Stromal cell of bone marrow (primary cell): ENCODE measurements at places on chromosomes 2 and 18.

DNA sequence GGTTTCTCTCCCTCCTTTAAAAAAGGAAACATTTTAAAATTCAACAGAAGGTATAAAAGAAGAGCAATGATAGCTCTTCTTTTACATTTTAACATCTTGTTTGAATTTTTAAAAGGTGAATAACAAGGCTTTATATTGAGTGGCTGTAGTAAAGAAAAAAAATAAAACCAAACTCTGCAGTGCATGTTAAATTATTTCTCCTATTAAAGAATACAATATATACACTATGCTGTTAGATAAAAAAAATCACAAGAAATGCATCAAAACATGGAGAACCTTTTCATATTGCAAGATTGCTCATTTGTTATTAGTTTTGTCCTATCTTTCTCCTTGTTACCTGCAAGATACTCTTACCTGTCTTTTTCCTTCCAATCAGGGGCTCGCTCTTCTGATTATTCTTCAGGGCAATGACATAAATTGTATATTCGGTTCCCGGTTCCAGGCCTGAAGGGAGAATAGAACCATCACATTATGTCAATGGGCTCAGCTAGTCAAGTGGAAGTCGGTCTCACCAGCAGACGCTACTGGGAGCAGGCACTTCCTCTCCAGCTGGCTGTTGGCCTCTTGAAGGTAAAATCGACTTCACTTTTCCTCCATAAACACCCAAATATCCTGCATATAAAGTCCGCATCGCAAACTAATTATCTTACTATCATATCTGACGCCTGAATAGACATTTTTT, 61.2 kb downstream of the ATIC start:
- no peak for DNase-seq

DNA sequence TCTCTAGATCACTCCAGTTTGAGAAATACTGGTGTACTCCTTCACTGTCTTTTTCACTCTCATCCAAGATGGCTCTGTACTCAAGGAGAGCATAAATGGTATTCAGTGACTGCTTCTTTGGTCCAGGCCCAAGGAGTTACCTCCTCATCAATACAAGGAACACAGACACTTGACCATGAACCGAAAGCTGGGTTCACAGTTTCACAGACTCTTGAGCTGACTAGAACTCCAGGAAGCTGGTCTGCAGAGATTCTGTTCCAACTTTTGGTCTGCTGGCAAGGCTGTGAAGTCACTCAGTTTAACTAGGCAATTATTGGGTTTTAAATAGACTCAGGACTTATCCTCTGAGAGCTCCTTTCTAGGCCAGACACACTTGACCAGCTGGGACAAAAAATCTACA, 7.4 kb upstream of the IGFBP5 start:
- DNase-seq, result no peak

DNA sequence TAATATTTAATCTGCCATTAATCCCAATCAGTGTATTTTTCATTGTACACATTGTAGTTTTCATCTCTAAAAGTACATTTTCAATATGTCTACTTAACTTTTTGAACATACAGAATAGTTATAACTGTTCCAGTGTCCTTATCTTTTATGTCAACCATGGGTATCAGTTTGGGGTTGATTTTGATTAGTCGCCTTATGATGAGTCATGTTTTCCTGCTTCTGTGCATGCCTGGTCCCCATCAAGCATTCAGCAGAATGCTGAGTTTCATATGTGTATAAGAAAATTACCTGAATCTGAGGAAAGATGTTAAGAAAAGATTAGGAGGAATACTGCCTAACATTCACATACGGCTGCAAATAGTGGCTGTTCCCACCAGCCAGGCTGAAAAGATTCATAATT, 17.7 kb downstream of the SPDYA start:
- DNase-seq, result no peak

GRCh38 chr18:41146301-41146700, 808.7 kb upstream of the PIK3C3 start:
- DNase-seq, result no peak

- no peak for DNase-seq
Observed at GRCh38 chr18:24674200-24674599, 213.8 kb downstream of the HRH4 start.

DNA sequence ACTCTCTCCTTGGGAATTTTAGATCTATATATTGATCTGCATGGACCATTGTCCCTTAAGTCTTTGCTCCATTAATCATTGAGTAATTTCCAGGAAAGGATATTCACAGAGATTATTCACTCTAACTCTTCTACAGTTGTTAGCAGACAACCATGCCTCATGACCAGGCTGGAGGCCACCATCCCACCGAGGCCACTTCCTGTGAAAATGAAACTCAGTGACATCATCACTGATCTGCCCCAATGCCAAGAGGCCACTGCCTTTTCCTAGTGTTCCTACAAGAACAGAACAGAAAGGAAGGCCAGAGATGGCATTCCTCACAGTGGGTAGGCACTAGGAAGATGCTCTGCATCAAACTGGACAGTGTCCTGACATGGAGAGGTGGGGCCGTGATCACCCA, 161.3 kb downstream of the DTNA start:
- DNase-seq, result no peak

GRCh38 chr18:6659963-6660725, 69.4 kb upstream of the ARHGAP28 start:
- no peak for DNase-seq

- peak; percentile 96 for DNase-seq
Observed at GRCh38 chr2:238060542-238061314, at the start of gene SCLY. TSS of gene SCLY (plus strand) at chr2:238061001. CDS start at chr2:238061055, 54 bp downstream.

GRCh38 chr18:32152705-32153448, 37.0 kb upstream of the MEP1B start:
- DNase-seq, result no peak

DNA sequence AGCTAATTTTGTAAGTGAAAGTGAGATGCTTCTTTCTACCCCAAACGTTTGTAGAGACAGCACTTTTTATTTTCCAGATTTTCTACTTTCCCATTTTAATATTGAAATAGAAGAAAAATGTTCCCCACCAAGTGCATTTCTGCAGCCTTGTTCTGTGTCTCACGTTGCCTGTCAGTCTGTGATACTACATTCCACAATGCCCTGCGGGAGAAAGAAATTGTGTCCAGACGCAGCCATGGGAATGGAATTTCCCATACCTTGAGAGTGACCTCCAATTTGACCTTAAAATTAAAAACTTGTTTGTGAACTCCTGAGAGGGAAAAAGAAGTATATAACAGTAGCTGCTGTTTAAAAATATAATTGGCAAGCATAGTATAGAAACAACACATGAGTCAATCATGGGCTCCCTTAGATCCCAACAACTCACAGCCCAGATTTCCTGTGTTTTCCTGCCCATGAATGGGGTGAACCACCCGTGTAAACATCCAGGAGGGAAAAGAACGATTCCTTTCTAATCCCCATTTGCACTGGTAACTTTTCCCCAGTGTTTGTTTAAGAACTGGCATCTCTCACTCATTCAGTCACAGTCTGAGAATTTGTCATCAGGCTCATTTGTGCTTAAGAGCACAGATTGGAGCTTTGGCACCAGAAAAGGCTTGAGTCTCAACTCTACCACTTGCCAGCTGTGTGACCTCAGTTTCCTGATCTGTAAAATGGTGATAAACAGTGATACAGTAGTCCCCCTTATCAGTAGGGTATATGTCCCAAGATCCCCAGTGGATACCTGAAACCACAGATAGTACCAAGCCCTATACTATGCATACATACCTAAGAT, 166.1 kb upstream of the ZNF521 start:
- no peak for DNase-seq

DNA sequence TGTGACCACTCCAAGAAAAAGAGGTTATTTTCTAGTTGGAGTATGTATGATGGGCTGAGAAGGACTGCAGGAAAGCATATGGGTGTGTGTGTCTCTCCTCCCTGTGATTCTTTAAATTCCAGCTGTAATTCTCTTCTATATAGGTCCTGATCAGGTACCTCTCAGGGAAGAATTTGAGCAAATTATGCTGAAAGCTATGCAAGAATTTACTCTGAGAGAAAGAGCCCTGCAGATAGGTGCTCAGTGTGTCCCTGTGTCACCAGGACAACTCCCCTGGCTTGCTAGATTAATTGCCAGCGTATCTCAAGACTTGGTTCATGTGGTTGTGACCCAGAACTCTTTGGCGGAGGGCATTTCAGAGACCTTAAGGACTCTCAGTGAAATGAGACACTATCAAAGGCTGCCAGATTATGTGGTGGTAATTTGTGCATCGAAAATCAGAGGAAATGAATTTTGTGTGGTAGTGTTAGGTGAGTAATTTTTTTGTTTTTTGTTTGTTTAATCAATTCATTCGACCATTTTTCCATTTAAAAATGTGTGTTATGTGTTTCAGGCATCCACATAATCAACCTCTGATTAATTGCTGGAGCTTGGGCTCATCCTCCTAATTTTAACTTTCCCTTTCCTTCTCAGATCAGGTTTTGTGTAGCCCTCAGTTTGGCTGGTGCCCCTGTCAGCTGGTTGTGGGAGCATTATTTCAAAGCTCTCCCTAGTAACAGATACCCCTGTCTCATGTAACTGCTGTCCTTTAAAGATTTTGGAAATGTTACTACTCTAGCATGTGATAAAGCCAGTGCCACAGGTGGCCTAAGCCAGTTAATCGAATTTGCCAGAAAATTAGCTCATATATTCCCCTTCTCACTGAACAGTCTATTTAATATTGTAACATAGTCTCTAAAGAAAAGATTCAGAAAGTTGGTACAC, 150.9 kb downstream of the ESCO1 start:
- DNase-seq, result no peak

GRCh38 chr18:76880026-76880425, 57.7 kb downstream of the ZNF236 start:
- DNase-seq, result no peak

DNA sequence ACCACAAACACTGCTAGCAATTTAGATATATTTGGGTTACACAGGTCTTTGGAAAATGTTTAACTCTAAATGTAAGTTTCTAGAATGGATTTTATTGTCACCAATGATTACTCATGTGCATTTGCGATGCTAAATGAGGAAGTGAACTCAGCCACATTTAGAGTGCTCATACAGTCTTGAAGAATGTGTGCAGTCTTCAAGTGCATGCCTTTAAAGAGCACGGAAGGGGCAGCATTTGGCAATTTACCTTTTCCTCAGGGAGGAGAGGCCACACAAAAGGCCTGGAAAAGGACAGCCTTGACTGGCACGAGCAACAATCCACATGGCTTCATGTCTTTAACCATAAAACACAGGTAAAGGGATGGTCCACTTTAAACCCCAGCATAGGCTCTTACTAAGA, 78.5 kb upstream of the STK17B start:
- DNase-seq, result no peak

- DNase-seq, result no peak
Observed at GRCh38 chr2:118176601-118177000, 88.3 kb downstream of the INSIG2 start.

DNA sequence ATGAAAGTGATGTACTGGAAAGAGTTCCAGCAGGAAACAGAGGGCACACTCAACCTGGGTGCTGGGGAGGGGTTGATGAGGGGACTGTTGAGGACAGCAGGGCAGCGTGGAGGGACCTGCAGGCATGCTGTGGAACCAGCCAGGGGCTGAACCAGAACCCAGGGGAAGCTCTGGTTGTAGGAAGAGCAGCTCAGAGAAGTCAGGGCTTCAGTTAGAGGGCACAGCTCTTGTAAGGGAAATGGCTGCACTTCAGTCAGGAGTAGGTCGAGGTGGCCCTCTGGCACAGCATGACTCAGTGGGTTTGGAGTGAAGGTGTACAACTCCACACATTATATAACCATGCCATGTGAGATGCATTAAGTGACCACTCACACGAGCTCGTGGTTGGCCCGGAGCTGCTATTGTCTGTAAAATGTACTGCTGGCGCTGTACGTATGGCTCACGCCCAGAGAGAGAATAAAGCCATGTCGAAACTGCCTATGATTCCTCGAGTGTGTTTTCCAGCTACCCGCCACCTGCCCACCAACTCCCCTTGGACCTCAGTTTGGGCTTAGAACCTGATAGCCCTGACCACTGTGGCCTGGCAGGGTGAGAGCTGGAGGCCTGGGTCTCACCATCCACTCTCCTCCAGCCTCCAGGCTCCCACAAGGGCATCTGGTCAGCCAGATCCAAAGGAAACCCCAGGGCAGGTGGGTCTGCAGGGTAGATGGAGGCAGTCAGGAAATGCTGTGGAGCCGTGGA, 136.5 kb upstream of the HS6ST1 start:
- no peak for DNase-seq

DNA sequence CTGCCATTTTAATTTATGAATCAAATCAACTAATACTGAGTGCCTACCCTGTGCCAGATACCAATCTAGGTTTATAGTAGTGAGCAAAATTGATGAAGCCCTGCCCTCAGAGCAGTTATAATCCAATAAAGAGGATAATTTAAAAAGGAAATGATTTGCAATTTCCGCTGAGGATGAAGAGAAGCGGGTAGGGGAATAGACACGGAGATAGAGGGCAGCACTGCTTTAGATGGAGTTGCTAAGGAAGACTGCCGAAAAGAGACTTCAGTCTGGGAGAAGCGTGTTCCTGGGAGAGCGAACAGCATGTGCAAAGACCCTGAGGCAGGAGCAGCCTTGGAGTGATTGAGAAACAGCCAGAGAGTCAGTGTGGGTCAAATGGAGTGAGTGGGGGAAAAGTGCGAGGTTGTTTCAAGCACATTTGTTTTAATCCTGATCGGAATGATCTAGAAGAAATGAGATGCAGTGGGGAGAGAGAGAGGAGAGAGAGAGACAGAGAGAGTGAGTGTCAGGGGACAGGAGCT, 12.4 kb downstream of the LAMA3 start:
- DNase-seq, result no peak

GRCh38 chr2:122927710-122928557, 1097.2 kb upstream of the CNTNAP5 start:
- no peak for DNase-seq

DNA sequence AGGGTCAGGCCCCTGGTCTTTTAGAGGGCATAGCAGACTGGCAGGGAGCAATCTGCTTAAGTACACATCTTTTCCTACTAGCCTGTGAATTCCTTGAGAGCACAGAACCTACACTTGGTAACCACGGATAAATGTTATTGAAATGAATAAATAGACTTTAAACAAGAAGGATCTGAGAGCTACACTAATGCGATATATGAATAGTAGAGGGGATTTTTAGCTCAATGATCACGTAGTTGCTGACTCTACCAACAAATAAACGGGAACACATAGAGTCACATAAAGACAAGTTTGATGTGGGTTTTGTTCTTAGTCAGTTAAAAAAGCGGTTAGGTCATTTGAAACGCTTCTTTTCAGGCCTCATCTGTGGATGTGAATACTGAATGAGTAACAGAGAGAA, 290.3 kb upstream of the CCDC68 start:
- DNase-seq, result no peak

- DNase-seq, result no peak
Observed at GRCh38 chr2:201656102-201656501, 12.8 kb upstream of the TMEM237 start.

GRCh38 chr18:7048081-7048480, 69.5 kb downstream of the LAMA1 start:
- DNase-seq, result no peak

DNA sequence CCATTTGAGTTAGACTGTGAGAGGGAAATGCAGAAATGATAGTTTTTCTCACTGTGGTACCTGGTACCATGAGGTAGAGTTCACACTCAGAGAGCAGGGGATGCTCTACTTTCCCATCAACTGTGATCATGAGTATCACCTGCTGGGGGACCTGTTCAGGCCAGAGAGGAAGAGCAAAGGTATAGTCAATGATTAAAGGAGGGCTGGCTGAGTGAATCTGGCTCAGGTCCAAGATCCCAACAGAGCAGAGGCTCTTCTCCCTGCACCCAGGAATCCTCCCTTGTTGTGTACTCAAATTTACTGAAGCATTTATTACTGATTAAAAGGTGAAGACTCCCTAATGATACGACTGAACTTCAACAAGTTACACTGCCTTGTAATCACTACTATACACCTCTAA, 104.6 kb upstream of the CHRNA1 start:
- no peak for DNase-seq

GRCh38 chr2:41129988-41130387, 678.1 kb upstream of the SLC8A1 start:
- DNase-seq, result no peak

GRCh38 chr2:166284359-166284758, 91.4 kb downstream of the SCN9A start:
- no peak for DNase-seq
